ENCODE measurements at places on chromosomes 5 and 9. TPM values are rescaled to one million over a fixed set of nuclear protein-coding genes. Genes with fewer than 3 reads are reported as not detected.

GRCh38 chr5:158039441-158039840 lies 180.5 kb upstream of the CLINT1 start:
- no peaks in the 10 kb centered on the region for H3K36me3 ChIP-seq
- peaks cover 2% of the 10 kb centered on the region for H3K27me3 ChIP-seq

GRCh38 chr5:122701640-122702523 lies 73.0 kb upstream of the SNX2 start:
- peaks cover 6% of the 10 kb centered on the region for H3K4me1 ChIP-seq
- no peak overlapping the region for H3K27ac ChIP-seq
- DNase-seq = peak; percentile 8
- no peaks in the 10 kb centered on the region for H3K27me3 ChIP-seq

- H3K27me3 ChIP-seq = peaks cover 25% of the 10 kb centered on the region
- H3K27ac ChIP-seq = no peak overlapping the region
- no peak for DNase-seq
Measured at GRCh38 chr5:17212996-17213395, 4.4 kb upstream of the BASP1 start.

Gene AQP7
- total RNA-seq = not detected

DNA sequence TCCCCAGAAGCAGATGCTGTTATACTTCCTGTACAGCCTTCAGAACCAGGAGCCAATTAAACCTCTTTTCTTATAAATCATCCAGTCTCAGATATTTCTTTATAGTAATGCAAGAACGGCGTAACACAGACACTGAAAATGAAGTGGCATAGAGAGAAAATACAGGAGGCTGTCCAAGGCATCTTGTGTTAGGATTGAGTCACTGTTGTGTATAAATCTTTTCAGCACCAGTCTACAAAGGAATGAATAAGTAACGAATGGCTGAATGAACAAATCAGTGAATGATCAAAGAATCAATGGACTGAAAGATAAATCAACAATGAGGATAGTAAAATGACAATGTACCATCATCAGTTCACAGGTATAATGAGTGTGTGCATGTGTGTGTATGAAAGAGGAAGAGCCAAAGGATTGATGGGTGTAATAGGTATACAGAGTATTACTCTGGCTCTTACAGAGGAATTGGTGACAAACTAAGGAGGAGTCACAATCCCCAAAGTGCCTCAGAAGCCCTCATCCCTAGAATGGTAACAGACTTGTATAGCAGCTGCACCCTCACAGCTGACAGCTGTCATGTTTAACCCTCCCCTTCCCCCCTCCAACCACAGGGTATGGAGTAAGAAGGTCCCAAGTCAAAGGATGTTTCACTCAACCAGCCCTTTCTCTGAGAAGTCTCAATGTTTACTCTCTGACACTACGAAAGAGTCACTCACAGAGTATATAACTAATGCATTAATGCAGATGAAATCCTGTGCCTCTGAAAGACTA lies 29.8 kb upstream of the MIER3 start:
- no peak overlapping the region for H3K4me3 ChIP-seq
- H3K27ac ChIP-seq = no peak overlapping the region
- no peak for DNase-seq
- H3K27me3 ChIP-seq = peaks cover 15% of the 10 kb centered on the region
- H3K4me1 ChIP-seq = peaks cover 24% of the 10 kb centered on the region

DNA sequence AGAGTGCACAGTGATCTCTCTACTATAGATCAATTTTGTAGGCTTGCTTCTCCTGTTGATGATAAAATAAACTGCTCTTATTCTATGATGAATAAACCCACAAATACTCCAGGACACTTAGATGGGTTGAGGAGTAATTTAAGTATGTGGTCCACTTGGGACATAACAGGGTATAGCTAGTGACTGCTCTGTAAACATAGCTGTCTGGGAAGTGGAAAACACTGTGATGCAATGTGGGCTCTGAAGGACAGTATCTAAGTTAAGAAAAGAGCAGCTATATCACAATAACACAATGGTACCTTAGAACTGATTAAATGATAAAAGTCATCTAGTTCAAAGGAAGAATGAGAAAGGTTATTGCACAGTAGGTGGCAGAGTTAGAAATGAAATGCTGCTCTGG lies 294.3 kb upstream of the HAPLN1 start:
- no peak overlapping the region for H3K27ac ChIP-seq
- DNase-seq = no peak
- no peaks in the 10 kb centered on the region for H3K27me3 ChIP-seq
- H3K36me3 ChIP-seq = no peaks in the 10 kb centered on the region
- H3K4me1 ChIP-seq = no peaks in the 10 kb centered on the region
